ENCODE measurements at places on chromosomes 16 and 17.

- DNase-seq: no peak
Observed at GRCh38 chr17:71613996-71614395, 506.8 kb upstream of the SOX9 start.

- no peak for DNase-seq
Observed at GRCh38 chr16:23355106-23355670, 53.1 kb downstream of the SCNN1B start.

DNA sequence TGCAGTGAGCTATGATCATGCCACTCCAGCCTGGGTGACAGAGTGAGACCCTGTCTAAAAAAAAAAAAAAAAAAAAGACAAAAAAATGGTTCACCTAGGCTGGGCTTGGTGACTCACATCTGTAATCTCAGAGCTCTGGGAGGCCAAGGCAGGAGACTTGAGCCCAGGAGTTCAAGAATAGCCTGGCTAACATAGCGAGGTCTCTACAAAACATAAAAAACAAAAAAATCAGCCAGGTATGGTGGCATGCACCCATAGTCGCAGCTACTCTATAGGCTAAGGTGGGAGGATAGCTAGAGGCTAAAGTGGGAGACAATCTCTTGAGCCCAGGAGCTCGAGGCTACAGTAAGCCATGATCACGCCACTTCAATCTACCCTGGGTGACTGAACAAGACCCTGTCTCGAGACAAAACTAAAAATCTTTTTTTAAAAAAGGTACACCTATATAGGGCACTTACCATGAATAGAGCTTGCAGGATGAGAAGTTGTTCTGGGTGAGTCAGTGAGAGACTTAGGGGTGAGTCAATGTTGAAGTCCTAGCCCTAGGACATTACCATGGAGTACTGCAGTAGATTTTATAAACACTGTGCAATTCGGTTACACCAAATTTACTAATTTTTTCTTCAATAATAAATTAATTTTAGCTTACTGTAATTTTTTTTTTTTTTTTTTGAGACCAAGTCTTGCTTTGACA lies 19.0 kb downstream of the USP32 start:
- no peak for DNase-seq

DNA sequence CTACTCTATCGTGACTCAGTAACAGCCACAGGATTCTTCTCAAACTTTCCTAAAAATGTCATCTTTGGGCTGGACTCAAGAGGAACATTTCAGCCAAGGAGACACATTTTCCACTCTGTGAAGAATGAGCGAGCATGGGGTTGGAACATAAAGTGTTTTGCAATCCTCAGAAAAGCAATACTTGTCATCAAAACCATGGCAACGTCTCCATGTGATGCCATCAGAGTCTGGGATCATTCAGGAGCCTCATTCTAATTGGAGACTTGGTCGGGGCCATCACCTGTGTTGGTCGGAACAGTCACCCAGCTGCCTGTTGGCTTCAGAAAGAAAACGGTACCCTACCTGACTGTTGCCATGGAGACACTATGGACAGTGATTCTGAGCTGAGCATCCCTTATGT lies 25.5 kb downstream of the MYOCD start:
- no peak for DNase-seq

- DNase-seq: no peak
Observed at GRCh38 chr17:27523712-27524111, 67.5 kb downstream of the KSR1 start.

- no peak for DNase-seq
Observed at GRCh38 chr17:13525876-13526275, 75.9 kb downstream of the HS3ST3A1 start.

DNA sequence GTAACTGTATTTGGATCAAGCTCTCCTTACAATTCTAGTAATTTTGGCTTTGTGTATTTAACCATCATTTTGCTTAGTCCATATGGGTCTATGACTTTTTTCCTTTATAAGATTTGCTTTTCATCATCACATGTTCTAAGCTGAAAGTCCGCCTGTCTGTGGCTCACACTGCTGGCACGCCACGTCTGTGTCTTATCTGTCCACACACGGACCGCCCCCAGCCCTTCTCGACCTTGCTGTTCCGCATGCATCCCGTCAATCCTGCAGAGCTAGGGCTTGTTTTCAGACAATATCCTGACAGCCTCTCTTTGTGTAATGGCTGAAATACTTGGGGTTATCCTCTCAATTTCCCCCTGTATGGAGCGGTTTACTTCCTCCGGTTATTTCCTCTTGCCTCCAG lies 8.4 kb upstream of the ALDH3A1 start:
- DNase-seq: no peak

DNA sequence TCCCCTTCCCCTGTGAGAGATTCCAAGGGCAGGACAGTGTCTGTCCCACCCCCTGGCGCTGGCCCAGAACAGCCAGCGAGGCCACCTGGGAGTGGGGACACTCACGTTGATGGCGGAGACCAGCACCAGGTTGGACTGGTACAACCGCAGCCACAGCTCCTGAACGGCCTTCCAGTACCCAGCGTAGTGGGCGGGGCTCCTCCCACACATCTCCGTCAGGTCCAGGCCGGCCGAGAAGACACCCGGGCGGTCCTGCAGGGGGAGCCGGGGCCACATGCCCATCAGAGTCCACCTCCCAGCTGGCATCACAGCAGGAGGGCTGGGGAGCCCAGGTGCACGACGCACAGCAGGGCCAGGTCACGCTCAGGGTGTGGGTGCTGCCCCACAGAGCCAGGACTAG lies 7.1 kb downstream of the ECI1 start:
- no peak for DNase-seq

DNA sequence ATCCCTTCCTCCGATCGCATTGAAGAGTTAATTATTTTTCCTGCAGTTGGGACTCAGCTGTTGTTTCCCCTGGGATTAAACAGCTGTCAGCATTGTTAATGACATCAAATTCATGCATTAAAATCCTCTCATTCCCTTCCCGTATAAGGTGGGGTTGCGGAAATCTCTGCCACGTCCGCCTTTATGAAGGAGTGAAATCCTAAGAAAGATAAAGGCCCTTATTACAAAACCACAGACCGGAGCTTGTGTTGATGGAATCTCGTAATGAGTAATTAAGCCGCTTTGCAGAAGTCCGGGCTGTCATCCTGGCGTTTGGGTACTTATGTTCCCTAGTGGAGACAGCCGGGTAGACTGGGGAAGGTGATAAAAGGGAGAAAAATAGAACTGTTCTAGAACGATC lies 627.6 kb downstream of the MAF start:
- no peak for DNase-seq

- DNase-seq: no peak
Observed at GRCh38 chr16:12144355-12144754, 167.8 kb downstream of the SNX29 start.

GRCh38 chr16:19437280-19437679 lies 19.6 kb downstream of the TMC5 start:
- no peak for DNase-seq

- peak; percentile 67 for DNase-seq
Observed at GRCh38 chr17:29111816-29112499, 68.2 kb downstream of the MYO18A start.

DNA sequence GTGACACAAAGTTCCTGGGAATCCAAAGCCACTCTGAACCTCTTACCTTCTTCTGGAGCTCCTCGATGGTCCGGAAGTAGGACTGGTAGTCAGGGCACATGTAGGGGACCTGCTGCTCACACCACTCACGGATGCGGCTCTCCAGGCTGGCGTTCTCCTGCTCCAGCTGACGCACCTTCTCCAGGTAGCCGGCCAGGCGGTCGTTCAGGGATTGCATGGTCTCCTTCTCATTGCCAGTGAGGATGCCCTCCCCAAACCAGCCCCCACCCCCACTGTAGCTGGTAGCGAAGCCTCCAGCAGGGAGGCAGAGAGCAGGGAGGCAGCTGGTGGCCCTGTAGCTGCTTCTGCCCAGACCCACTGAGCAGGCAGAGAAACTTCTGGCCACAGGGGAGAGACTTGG lies 370 bp downstream of the KRT35 start:
- DNase-seq: no peak

GRCh38 chr16:66483689-66484452 lies 56.8 kb downstream of the BEAN1 start:
- DNase-seq: peak; percentile 80

- DNase-seq: no peak
Observed at GRCh38 chr17:28492352-28493310, 13.5 kb upstream of the FOXN1 start.

- DNase-seq: no peak
Observed at GRCh38 chr16:19001788-19002187, 18.1 kb downstream of the TMC7 start.

DNA sequence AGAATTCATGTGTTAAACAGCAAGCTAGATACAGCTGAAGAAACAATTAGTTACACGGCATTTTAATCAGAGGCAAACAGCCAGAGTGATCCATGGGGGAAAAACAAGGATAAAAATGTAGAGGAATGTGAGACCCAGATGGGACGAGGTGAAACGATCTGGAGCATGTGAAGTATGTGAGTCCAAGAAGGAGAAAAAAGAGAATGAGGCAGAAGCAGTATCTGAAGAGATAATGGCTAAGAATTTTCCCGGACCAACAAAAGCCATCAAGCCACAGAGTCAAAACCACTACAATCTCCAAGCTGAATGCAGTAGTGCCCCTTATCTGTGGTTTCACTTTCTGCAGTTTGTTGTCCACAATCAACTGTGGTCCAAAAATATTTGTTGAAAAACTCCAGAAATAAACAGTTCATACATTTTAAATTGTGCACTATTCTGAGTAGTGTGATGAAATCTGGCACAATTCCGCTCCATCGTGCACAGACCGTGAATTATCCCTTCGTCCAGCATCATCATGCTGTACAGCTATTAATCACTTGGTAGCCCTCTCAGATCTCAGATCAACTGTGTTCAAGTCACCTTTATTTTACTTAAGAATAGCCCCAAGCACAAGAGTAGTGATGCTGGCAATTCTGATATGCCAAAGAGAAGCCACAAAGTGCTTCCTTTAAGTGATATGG lies 18.8 kb downstream of the MYH10 start:
- no peak for DNase-seq
